ENCODE measurements at places on chromosomes 5 and 9.

DNA sequence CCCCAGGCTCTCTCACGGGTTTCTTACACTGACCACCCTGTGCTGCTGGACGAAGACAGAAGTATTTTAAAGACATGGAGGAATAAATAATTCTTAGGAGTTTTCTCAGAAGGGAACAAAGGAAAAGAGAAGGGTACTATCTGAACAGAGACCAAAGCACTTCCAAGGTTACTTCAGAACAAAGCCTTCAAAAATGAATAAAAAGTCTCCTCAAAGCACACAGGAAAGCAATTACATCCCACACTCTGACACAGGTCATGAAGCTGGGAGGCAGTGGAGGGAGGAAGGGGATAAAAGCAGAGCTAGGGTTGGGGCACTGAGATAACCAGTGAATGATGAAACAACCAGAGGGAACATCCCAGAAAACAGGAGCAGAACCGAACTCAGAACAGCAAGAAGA is 151.8 kb downstream of the ARSB start:
- no peak for DNase-seq

- DNase-seq, result no peak
Observed at GRCh38 chr9:121369595-121370265, at the start of gene STOM. TSS of gene STOM (minus strand) at chr9:121370250. CDS start at chr9:121370187, 63 bp downstream.

- no peak for DNase-seq
Observed at GRCh38 chr9:109276469-109277440, 44.1 kb downstream of the EPB41L4B start.

GRCh38 chr5:74316064-74316603 is 324.4 kb downstream of the ENC1 start:
- no peak for DNase-seq

- no peak for DNase-seq
Observed at GRCh38 chr5:78824831-78825281, 160.3 kb downstream of the ARSB start.

DNA sequence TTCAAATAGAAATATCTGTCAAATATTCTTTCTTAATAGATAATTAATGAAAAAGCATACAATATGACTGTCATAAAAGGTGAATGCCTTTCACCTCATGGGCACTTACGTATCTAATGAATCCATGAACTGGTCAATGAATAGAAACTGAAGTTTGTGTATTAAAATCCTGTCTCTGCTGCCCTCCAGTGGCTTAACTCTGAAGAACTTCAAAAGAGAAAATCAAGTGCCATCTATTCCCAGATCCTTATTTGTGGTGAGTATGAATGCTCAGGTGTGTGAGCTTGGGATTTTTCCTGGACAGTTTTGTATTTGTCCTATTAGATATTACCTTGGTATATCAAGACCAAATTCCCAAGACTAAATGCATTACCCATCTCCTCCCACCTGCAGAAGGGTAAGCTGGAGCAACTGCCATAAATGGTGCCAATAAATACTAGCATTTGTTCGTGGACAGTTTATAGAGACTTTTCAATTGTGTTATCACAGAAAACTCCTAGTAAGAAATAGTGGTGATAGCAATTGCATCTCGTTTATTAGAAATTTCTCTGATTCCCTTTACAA is 44.0 kb upstream of the SVEP1 start:
- no peak for DNase-seq

DNA sequence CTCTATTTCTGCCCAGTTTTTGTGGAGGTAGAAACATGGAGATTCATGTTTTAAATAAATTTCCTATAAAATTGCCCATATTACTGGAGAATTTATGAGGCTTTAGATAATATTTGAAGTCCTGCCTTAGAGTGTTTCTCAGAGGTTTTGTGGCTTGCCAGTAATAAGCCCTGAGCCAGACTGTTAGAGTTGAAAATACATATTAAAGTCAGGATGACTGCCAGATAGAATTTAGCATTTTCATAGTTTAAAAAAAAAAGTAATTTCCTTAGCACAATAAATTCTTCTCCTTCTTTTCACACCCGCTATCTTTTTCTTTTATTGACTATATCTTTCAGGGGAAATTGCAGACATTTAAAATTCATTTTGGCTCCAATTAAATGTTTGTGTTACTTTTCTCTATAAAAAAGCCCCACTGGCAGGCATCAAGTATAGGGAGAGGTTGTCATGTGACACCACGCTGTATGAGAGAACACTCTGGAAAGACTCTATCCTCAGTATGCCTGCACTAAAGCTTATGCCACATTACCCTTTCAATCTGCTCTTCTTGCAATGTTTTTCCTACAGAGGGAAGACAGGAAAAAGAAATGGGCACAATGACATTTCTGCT is 135.2 kb downstream of the MPDZ start:
- DNase-seq, result no peak

- DNase-seq, result no peak
Observed at GRCh38 chr5:134345996-134346395, 21.0 kb downstream of the CDKL3 start.

DNA sequence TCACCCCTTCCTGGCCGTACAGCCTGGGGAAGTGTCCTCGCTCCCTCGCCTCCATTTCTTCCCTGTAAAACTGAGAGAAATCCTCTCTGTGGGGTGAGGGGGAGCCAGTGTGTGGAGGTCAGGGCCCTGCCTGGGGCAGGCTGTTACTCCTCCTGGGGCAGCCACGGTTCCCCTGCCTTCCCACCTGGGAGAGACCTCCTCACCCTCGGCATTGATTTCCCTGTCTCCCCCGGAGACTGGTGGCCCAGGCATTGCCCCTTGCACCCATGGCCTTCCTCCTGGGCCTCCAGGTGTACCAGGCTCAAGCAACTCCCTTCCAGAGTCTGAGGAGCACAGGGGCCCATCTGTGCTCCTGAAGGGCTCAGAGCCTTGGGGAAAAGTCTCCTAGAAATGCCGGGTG is 75.6 kb upstream of the RNU6ATAC start:
- DNase-seq, result no peak

GRCh38 chr5:22372826-22373660 is 480.1 kb downstream of the CDH12 start:
- no peak for DNase-seq

- no peak for DNase-seq
Observed at GRCh38 chr9:124209774-124210173, 48.0 kb upstream of the NEK6 start.

DNA sequence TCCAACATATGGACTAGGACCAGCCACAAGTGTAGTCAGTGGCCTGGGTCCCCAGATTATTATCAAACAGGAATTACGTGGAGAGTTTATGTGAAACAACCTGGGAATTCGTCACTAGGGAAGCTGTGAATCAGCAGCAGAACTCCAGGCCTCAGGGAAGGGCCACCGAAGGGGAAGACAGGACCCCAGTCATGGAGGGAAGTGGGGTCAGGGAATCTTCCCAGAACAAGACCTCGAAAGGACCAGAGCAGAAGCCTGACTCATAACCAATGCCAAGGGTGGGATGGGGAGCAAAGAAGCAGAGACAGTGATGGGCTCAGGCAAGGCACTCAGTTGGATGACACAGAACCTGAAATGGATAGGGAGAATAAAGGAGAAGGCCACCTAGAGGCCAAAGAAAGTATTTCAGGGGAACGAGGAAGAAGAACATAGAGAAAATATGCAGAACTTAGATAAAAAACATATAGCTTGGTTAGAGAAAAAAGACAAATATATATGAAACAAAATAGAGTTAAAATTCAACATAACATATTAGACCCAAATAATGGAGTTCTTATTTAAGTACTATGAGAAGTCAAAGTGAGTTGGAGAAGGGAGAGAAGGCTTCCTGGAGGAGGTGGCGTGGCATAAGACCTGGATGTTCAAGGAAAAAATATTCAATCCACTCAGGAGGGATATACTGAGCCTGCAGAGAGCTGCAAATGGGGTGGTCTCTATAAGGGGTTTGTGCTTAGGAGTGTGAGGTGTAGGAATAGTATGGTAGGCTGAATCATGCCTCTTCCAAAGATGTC is 66.7 kb upstream of the CAST start:
- no peak for DNase-seq

GRCh38 chr5:75028090-75028489 is 24.3 kb downstream of the GCNT4 start:
- DNase-seq, result no peak

GRCh38 chr9:13735181-13735580 is 455.7 kb upstream of the MPDZ start:
- DNase-seq, result no peak

- no peak for DNase-seq
Observed at GRCh38 chr5:71988808-71989207, 118.5 kb upstream of the MAP1B start.

- DNase-seq, result no peak
Observed at GRCh38 chr9:7042124-7042523, 284.4 kb downstream of the KDM4C start.

DNA sequence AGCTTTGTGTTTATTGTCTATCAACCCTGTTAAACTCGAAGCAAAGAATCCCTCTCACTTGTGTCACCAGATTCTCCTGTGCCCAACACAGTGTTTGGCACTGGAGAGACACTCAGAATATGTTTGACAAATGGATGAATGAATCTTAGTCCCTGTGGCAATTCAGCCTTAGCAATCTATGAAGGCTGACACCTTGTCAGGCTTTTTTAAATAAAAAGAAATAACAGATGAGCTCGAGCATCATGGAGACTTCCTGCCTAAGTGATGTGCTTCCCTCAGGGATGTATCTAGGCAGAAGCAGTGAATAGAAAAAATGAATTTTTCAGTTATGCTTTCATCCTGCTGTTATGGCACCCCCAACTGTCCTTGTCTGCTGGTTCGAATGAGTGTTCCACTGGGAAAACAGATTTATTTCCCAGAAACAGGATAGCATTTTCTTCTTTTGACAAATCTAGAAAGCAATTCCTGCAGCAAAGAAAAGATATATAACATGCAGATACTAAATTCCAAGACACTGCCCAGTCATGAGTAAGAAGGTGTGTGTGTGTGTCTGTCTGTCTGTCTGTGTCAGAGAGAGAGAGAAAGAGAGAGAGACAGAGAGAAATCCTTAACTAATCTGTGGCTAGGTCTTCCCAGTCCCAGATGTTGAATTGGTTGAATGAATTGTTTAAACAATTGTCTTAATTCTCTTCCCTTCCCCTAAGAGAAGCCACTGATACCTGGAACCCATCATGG is 16.7 kb downstream of the MAMDC2 start:
- no peak for DNase-seq

DNA sequence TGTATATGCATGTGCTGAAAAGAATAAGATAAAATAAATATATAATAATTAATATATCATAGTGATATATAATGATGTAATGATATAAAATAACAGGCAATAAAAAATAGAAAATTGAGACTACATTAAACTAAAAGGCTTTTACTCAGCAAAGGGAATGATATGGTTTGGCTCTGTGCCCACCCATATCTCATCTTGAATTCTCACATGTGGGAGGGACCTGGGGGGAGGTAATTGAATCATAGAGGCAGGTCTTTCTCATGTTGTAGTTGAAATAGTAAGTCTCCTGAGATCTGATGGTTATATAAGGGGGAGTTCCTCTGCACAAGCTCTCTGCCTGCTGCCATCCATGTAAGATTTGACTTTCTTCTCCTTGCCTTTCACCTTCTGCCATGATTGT is 1550.9 kb upstream of the CDH6 start:
- DNase-seq, result no peak

- no peak for DNase-seq
Observed at GRCh38 chr9:37507566-37508134, 21.9 kb downstream of the POLR1E start.

DNA sequence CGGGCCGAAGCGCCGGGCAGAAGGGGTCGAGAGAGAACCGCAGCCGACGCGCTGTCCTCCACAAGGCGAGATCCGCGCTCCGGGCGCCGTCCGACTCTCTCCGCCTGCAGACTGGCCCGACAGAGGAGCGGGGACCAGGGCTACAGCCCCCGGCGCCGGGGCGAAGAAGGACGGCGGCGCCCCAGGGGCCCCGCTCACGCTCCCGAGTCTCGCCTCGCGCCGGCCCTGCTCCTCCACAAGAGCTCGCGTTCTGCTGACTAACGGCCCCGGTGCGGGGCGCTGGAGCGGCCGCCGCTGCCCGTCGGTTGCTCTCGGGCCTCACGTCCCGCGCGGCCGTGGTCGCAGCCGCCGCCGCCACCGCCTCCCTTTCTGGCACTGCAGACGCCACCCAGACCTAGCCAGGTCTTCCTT is 338 bp downstream of the ABHD17B start:
- DNase-seq, result no peak

GRCh38 chr9:8616414-8616813 is 816.8 kb upstream of the DMAC1 start:
- no peak for DNase-seq

DNA sequence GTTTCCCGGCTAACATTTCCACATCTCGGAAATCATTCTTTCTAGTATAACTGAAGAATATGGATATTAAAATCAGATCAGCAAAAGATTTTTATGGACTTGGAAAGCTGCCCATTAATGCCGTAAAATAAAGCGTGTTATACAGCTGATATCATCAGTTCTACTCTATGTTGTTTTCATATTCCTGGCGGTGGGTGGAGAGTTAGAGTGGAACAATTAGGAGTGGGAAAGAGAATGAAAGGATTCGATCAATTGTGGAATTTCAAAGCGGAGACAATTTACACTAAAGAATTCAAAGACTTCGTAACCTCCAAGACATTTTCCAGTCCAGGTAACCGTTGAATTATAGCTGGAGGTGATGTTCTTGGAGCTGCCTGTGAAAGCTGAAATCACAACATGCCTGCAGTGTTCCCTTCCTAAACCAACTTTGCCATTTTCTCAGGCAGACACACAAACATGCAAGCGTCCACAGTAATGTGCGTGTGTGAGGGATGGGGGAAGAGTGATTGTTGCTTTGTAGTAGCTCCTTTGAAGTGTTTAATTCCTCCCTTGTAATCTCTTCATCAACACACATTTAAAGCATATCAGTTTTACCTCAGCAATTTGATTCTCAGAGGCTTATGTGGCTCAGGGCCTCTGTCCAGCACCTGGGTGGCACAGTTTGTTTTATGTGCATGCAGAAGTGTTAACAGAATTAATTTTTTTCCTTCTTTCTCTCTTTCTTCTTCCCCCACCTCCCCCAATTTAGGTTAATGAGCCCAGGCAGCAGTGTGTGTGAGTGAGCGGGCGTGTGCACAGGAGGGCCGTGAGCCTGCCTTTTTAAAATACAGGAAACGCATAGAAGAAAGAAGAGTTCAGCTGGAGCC is 544.1 kb downstream of the RAB3C start:
- DNase-seq, result no peak

DNA sequence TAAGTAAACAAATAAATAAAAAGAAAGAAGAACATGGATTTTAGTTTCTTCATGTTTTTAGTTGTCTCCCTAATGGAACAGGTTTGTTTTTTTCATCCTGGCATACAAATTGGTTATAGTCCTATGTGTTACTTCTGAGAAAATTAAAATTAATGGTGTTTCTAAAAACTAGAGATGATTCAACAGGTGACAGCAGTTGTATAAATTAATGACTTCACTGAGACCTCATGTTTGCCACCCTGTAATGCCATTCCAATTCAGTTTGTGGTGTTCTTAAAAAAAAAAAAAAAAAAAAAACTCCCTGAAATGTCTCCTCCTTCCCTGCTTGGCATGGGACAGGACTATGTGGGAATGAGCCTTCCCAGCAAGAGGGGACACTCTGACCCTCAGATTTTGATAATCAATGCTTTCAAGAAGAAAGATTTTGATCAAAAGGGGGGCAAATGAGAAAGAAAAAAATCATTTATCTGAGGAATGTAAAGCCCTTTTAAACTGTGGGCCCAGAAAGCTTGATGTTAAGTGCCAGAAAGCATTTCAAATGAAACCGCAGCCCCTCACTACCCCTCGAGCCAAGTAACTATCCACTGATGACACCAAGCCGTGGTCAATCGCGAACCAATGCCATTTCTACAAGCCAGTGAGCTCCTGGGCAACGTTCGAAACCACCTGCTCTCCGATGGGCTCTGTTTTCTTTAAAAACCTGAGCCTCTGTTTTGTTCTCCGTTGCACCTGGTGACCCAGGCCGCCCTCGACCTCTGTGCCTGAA is 941 bp downstream of the EXD3 start:
- no peak for DNase-seq

GRCh38 chr5:1998348-1998669 is 115.6 kb upstream of the IRX4 start:
- no peak for DNase-seq
